ENCODE measurements at places on chromosomes 12 and 14.

DNA sequence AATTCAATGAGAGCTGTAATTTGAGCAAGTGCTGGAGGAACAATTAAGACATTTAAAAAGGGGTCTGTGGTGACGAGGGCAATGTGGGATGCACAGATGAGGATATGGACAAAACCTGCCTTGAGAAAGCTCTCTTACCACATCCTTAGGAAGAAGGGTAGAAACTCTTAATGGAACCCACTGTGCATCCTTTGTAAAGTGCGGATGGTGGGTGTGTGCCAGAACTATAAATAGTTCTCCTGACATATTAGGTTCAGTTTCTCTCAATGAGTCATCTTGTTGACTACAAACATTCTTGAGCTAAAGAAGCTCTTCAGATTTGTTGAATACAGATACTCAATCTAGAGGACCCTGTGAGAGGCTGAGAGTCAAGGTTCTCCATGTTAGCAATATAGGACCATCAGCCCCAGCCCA is 106.1 kb upstream of the ANO4 start:
- DNase-seq = peak; percentile 59

DNA sequence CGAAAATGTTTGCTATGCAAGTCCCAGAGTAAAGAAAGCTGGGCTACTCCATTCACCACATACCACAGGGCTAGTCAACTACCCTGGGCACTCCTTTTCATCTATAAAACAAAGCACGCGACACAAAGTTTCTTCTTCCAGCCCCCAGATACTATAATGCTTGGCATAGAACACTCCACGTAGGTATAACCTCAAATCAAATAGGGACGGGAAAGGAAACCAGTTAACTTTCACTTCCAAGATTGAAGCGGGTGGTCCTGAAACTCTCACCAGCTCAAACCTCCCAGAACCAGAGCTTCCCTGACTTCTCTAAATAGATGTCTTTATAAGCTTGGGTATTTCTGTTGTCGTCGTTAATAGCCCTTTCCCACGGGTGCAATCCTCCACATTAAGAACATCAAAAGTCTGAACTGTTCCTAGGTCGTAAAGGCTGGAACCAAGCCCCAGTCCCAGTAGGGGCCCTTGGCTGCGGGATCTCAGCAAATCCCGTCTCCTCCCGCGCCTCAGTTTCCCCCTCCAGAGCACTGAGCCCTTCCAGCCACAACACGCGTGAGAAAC is 647 bp downstream of the LGMN start:
- no peak for DNase-seq

DNA sequence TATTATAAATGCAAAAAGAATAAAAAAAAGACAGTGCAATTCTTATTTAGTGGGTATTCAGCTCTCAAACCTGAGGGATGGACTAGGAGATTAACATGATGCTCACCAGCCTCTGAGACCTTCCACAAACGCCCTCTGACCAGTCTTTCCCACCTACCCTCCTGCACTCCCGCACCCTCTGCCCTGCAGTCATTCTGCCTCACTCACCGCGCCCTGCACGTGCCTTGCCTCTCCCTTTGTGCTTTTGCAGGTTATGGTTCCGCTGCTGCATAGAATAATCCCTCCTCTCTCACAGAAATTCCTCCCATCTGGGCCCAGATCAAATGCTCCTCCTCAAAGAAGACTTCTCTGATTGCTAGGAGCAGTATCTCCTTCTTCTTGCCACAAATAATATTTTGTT is 28.5 kb upstream of the TMCC3 start:
- DNase-seq = no peak

DNA sequence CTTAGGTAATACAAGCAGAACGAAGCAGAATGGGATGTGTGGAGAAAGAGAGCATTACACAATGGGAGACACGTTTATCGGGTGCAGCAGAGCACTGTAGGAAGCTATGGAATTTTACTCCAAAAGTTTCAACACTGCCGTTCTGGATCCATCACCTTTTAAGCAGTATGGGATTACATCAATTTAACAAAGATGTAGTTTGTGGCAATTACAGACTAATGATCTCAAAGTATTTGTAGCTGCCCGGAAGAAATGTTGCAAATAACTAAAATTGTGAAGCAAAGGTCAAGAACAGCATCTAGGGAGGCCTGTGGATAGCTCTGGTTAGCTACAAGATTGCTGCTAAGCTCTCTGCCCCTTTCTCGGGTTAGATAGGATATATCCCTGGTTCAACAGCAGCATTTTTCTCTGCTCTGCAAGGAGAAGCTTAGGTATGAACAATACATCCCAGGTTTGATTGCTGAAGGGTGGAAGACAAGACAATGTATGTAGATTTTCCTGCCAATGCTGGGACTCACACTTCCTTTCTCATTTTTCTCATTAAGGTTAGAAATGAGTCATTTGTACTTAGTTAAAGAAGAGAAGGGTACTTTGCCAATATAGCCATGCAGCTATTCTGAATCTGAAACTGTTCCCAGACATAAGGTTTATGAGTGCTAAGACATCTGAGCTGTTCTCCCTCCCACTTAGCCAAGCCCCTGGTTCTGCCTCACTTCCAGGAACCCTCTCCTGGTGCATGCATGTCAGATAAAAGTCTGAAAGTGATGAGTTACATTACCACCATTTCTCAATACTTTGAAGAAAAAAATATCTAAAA is 75.0 kb upstream of the HIF1A start:
- no peak for DNase-seq

DNA sequence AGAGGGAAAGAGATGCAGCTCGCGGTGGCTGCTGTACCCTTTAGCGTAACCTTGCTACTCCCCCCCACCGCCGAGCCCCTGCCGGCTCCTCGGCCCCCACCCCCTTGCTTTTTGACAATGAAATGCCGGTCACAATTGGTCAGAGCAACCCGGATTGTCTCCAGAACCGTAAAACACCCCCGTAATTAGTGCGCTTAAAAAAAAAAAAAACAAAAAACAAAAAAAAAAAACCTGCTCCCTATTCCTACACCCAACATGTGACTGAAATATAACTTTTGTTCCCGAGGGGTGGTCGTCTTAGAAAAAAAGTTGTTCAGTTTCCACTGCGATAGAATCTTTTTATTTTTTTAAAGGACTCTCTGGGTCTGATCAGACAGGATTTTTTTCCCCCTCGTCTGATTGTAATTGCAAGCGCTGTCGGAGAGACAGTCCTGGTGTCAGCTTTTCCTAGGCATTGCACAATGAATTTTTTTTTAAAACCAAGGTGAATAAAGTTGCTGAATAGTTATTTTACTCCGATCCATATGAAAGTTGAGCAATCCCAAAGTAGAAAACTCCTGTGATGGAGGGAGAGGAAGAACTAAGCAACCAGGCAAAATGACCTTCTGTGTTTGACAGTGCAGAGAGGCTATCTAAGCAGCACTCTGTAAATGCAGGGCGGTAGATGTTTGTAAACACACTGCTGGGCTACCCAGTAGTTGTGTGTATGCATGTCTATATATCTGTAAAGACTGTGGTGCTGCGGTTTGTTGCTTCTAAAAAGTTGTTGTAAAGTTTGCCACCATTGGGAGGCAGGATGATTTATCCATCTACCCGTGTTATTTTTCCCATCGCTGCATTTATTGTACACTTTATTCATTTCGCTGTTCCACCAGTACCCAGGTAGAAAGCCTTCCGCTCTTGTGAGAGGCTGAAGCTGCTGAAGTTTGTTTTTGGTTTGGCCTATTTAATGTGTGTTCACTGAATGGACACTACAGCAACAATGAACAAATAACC is 1.1 kb downstream of the ETV6 start:
- DNase-seq = peak; percentile 58

DNA sequence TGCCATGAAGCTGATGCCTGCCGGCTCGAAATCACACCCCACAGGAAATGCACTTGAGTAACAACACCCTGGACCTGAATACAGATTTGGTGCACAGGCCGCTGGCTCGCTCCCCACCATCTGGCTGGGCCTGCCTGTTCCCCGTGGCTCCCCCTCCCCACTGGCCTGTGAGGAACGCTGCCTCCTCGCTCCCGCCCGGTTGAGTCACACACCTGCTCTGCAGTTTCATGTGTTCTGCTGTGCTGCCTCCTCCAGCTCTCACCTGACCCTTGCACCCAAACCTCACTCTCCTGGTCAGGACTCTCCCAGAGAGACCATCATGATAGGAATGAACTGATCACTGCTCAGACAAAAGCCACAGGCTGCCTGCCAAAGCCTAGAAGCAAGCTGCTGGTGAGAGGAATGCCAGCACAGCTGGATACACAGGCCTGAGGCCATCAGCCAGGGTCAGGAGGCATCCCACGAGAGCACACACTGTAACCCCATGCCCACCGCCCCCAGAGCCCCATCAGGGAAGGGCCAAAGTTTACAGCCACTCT is 3.8 kb upstream of the SIVA1 start:
- DNase-seq = no peak

- DNase-seq = no peak
Measured at GRCh38 chr14:93333631-93334103, 831 bp upstream of the BTBD7 start.

DNA sequence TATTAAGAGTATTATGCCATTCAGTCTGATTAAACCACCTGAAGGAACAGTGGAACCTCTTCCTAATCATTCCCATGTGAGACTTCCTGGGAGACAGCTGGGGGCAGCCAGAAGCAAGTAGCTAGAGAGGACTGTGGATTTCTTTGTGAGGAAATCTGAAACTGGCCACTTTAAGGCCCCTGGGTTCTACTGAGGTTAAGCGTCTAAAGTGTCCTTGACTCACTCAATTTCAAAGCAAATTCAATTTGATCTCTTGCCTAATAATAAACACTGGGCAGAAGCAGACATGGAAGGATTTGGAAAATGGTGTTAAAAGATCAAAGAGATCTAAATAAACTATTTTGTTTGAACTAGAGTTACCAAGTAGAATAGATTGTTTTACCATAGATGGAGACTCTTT is 909.9 kb downstream of the NRXN3 start:
- DNase-seq = no peak

GRCh38 chr14:56064513-56064912 is 53.7 kb upstream of the PELI2 start:
- DNase-seq = no peak

DNA sequence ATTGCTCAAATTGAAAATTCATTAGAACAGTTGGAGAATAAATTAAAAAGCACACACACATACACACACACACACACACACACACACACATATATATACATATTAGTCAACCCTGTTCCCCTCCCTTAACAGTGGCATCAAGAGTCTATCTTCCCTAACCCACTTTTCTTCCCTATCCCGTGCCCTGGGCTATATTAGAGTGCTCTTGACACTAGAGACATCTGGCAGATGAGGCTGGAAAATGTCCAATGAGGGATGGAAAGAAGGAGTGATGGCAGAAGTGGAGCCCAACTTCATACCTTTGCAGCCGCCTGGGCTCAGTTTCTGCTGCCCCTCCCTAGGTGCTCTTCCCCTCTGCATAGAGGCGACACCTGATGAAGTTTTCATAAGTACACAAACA is 172.4 kb upstream of the NUDT4 start:
- no peak for DNase-seq

- DNase-seq = no peak
Measured at GRCh38 chr12:65675141-65675621, 149.1 kb upstream of the HMGA2 start.

GRCh38 chr14:20751963-20752562 is 6.4 kb downstream of the EDDM3A start:
- DNase-seq = no peak

- peak; percentile 13 for DNase-seq
Measured at GRCh38 chr12:132623072-132623869, 4.7 kb downstream of the P2RX2 start.

GRCh38 chr14:92794547-92794941 is 439 bp downstream of the GOLGA5 start:
- no peak for DNase-seq

GRCh38 chr14:97410667-97411620 is 613.8 kb downstream of the VRK1 start:
- no peak for DNase-seq

DNA sequence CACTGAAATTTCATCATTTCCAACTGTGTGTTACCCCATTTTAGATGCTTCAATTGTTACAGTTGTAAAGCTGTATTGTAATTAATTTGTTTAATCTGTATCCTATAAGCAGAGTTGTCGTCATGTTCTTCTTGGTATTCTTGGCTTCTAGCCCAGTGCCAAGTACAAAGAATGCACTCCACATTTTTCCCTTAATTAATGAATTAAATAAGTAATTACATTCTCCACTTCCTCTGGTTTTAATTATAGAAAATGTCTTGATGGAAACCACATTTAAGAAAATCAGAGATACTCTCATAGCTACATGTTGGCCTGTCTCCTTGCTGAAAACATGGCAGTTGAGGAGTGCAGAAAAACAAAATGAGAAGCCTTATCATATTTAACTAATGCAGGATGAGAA is 746 bp downstream of the DNAI7 start:
- DNase-seq = no peak

DNA sequence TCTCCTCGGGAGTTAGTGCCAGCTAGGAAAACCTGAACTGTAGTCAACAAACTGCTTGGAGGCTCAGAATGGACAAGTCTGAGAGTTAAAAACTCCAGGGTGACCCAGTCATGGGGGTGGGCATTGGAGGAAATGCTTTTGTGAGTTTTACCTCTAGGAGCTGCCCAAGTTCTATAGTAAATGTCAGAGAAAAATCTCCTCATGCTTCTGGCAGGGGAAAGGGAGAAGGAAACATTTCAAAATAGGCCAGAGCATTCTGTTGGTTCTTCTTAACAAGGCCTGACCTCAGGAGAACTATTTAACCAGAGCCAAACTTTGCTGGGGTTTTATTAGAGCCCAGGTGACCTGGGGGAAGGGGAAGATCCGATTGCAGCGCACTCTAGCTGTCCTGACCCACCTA is 12.3 kb downstream of the NINJ2 start:
- no peak for DNase-seq

- DNase-seq = no peak
Measured at GRCh38 chr12:66620688-66621087, 58.2 kb downstream of the GRIP1 start.

- DNase-seq = no peak
Measured at GRCh38 chr14:101249676-101250036, 311.6 kb upstream of the DIO3 start.

- DNase-seq = no peak
Measured at GRCh38 chr12:47102845-47103651, 23.3 kb upstream of the AMIGO2 start.

DNA sequence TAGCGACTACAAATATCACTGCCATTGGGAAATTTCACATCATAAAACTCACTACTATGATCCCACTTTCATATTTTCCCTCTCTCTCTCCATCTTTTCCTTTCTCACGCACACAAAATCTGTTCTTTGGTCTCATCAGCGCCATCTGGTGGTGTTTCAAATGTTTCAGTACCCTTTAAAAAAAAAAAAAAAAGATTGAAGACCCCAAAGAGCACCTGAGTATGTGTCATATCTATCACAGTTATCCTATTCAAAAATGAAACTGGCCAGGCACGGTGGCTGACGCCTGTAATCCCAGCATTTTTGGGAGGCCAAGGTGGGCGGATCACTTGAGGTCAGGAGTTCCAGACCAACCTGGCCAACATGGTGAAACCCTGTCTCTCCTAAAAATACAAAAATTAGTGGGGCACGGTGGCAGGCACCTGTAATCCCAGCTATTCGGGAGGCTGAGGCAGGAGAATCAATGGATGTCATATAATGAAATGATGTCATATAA is 72.4 kb downstream of the TTC9 start:
- DNase-seq = peak; percentile 67

GRCh38 chr14:61474701-61475100 is 153.3 kb downstream of the PRKCH start:
- DNase-seq = no peak
